Thoracic aorta (tissue), 2 donors: ENCODE measurements at places on chromosomes 7 and 10. TPM values are rescaled to one million over a fixed set of nuclear protein-coding genes. Genes with fewer than 3 reads are reported as not detected.

GRCh38 chr10:78025685-78026364 is 3.5 kb downstream of the POLR3A start:
- DNase-seq: no peak

DNA sequence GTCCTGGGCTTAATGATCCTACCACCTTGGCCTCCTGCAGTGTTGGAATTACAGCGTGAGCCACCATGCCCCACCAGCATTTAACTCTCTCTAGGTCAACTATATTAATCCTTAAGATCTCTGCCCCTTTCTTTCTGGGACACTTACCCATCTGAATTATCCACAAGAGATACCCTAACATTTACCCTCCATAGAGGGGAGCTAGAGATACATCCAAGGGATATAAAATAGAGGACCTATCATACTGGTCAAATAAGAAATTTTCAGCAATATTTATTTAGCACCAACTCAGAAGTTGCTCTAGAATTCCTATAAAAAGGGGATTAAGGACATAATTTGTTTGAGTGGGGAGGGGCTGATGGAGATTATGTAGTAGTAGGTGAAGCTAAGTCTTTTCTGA is 96.5 kb downstream of the OTUD1 start:
- no peak for DNase-seq

- DNase-seq: no peak
Measured at GRCh38 chr7:44460325-44460724, 30.1 kb downstream of the NUDCD3 start.

DNA sequence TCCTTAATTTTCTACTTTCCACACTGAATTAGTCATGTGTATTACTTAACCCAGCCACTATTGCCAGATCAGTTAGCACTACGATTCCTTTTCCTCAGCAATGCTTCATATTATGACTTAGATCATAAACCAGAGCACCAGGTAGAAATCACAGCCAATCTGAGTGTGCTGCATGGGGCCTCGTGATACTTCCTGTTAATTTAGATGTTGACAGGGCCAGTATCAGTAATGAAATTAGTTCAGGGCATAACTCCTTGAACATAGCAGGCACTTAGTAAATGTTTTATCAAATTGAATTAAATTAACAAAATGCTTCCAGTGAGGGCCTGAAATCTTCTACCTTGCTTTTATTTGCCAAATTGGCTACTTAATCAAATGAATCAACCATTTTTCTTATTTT is 169.3 kb upstream of the LRGUK start:
- DNase-seq: no peak

- DNase-seq: no peak
Measured at GRCh38 chr7:19561121-19561805, 147.6 kb downstream of the POLR1F start.

DNA sequence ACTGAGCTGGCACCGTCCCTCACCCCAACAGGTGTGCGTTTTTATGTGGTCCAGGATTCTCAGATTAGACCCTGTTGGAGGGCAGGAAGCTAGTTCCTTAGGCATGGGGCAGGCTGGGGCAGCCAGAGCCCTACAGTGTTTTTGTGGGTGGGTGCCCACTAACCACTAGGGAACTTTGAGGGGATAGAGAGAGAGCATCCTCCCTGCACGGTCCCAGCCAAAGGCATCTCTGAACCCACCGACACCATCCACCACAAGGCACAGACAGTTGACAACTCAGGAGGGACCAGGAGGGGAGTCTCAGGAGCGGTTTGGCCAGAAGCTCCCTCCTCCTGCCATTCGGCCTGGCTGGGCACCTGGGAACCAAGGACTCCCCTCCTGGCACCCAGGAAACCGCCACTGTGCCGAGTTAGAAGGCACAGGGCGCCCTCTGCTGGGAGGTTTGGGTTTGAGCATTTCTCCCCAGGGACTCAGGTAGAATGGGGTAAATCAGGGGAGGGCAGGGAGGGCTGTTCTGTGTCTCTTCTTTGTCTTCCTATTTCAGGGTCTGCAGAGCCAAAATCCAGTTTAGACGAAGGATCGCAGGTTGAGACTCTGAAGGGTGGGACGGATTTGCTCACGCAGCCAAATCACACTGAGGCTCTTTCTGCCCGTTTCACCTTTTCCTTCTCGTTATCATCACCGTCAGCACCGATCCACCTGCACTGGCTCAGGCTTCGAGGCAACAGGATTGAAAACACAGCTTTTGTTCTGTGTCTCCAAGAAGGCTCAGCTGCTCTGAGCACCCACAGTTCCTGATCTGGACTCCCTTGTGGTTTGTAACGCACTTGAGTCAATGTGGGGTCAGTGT is 84.8 kb upstream of the COL13A1 start:
- no peak for DNase-seq

- DNase-seq: peak; percentile 25
Measured at GRCh38 chr10:62582804-62583208, 208.6 kb downstream of the ZNF365 start.

DNA sequence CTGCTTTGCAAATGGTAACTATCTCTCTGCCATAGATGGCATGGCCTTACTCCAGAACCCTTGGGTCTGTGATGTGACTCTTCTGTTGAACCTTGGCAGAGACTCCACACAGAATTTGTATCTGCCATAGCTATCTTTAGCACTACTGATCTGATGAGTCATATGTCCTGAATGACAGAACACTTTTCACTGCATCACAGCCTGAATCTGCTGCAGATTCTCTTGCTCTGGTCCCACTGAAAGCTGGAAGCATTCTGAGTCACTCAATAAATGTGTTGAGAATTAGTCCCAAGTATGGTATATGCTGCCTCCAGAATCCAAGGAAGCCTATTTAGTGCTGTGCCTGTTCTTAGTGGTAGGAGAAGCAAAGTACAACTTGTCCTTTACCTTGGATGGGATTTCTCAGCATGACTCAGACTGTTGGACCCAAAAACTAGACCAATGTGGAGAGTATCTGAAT is 39.5 kb upstream of the ANKRD1 start:
- DNase-seq: no peak

DNA sequence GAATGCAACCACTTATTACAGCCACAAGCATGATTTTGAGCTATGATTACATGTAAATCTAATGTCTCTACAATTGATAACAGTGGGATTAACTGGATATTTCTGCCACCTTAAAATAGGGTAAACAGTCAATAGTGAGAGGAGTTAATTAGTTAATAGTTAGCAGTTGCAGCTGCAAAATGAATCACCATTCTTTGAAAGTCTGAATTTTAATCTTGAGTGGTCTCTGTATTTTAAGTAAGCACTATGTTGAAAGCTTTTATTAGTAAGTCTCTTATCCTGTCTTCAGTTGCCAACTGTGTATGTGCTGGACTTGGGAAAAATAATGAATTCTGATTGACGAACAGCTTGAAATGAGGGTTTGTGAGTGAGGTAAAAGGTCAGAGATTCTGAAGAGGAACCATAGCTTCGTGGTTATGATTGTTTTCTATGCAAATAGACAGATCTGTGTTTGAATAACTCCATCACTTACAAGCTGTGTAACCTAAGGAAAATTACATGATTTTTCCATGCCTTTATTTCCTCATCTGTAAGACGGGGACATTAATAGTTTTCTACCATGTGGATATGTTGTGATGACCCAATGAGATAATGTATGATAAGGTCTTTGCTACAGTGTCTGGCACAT is 75.2 kb downstream of the RNLS start:
- no peak for DNase-seq

DNA sequence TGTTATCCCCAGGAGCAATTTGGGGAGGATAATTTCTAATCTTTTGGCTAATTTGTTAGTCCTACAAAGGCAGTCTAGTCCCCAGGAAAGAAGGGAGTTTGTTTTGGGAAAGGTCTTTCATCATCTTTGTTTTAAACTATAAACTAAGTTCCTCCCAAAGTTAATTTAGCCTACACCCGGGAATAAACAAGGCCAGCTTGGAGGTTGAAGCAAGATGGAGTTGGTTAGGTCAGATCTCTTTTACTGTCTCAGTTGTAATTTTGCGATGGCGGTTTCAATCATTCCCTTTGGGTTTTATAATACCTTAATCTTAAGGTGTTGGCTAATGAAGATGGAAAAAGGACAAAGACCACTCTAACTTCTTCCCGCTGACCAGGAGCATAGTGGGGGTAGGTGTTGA is 166.4 kb upstream of the NAMPT start:
- DNase-seq: no peak

DNA sequence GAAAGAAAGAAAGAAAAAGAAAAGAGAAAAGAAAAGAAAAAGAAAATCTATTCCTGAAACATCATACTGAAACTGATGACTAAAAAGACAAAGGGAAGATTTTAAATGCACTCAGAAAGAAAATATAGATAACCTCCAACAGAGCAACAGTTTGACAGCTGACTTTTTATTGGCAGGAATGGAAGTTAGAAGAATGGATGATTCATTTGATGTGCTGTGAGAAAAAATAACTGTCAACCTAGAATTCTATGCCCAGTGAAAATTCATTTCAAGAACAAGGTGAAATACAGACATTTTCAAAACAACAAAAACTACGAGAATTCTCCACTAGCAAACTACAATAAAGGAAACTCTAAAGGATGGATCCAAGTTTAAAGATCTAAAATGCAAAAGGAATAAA is 50.5 kb upstream of the HSPA12A start:
- no peak for DNase-seq

DNA sequence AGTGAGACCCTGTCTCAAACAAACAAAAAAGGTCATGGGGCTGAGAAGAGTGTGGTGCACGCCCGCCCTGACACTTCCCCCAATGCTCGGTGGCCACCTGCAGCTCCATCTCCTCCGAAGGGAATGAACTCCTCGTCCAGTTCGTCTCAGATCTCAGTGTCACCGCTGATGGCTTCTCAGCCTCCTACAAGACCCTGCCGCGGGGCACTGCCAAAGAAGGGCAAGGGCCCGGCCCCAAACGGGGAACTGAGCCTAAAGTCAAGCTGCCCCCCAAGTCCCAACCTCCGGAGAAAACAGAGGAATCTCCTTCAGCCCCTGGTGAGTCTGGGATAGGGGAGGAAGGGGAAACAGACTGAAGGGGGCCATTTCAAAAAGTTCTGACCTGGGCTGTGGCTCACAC is 4.2 kb downstream of the PCOLCE start:
- no peak for DNase-seq

GRCh38 chr7:43694399-43694748 is 34.9 kb downstream of the COA1 start:
- no peak for DNase-seq

DNA sequence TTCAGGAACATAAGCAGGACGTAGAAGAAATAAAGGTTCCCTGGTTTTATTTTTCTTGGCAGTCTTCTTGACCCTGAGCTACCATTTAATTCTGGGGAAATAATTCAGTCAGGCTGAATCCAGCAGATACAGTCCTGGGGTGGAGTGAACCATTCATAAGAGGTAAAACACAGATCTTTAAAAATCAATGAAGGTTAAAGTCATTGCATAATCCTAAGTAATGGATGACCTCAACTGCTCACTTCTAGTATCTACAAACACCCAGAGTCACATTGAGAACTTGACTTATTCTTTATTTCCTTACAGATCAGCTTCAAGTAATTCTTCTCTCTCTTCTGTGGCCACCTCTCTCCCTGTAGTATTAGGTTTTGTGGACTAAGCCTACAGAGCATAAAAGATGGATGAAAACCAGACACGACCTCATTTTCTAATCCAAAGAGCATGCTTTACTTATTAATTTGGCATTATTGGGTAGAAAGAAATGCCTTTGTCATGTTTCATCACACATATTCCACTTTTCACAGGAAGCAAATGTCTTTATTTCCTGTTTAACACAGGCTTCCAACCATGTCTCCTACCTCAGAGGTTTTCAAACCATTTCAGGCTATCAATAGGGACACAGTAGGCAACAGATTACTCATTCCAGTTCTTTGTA is 182.3 kb upstream of the IMMP2L start:
- no peak for DNase-seq

GRCh38 chr10:7610026-7610425 is 56.7 kb downstream of the ITIH5 start:
- no peak for DNase-seq

- no peak for DNase-seq
Measured at GRCh38 chr10:73584737-73585136, 6.4 kb downstream of the USP54 start.

DNA sequence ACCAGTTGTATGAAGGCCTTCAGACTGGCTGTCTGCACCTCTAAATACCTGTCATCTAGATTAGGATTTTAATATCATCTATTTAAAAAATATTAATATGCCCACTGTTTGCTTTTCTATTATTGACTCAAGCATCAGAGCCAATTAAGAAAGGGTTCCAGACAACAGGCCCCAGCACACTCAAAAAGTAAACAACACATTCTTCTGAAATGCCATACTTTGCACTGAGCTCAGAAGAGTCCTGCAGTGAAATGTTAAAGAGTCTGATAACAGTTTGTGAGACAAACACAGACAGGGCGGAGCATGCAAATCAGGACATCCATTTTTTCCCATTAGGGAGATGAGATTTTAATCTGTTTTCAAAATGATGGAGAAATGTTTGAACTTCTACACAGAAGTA is 45.9 kb upstream of the KLF6 start:
- DNase-seq: no peak

DNA sequence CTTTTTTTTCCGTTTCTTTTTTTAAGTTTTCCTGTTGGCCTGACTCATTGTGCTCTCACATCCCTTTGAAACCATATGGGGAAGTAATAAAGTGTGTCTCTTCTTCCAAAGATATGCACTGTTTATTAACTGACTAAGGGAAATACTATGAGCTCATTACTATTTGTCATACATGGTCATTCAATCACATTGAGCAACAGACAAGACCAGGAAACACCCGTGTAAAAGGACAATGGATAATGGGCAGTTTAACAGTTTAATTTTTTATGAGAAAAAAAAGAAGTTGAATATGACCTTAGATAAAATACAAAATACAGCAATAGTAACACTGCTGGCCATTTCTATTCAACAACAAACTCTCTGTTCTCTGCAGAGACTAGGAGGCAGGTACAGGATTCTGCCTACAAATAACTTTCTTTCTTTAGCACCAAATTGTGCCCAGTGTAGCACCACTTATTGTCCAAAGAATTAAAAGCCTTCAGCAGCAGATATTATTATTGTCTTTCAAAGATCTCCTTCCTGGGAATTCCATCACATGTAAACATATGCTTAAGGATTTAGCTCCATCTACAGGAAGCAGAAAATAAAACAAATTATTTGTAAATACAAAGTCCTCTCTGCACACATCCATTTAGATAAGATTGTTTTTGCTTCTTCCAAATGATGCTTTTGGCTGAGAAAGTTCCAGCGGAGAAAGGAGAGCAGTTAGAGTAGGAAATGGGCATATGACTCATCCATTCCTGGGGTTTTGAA is 55.0 kb upstream of the AKR1E2 start:
- DNase-seq: no peak

Gene VPS41
- 52.5 TPM for total RNA-seq

Gene ZPBP
- total RNA-seq: not detected

Gene ADRB1
- total RNA-seq: 0.27 TPM

Gene SNCG
- total RNA-seq: 167 TPM

Gene KLHDC10
- 26.7 TPM for total RNA-seq

Gene SRRM3
- 4.3 TPM for total RNA-seq

Gene MMD2
- total RNA-seq: not detected

Gene TMEM270
- total RNA-seq: not detected

Gene AGBL3
- total RNA-seq: 0.54 TPM

Gene COX19
- 18.1 TPM for total RNA-seq

Gene GARIN1A
- 0.81 TPM for total RNA-seq

Gene TAC1
- 13.8 TPM for total RNA-seq
